A549 treated with ZK216348 at 1 μM for 4 hours (cell line): ENCODE measurements at places on chromosomes 13 and 19. TPM values are rescaled to one million over a fixed set of nuclear protein-coding genes. Genes with fewer than 3 reads are reported as not detected.

MED16 gene
- 11.8 to 23.9 TPM (median 23.1 TPM) in 5 replicates for total RNA-seq

SEMA6B gene
- 4.3 to 6.9 TPM (median 6.2 TPM) in 5 replicates for total RNA-seq

TMEM59L gene
- total RNA-seq: 5.8 to 6.2 TPM (median 6.0 TPM) in 5 replicates

COX7A1 gene
- total RNA-seq: not detected in 5 replicates

CLEC17A gene
- total RNA-seq: not detected in 5 replicates

COL4A2 gene
- 111 to 178 TPM (median 147 TPM) in 5 replicates for total RNA-seq

LILRA1 gene
- not detected in 5 replicates for total RNA-seq

CLC gene
- not detected in 5 replicates for total RNA-seq

ARL11 gene
- not detected in 5 replicates for total RNA-seq

ZNF497 gene
- total RNA-seq: 0.60 to 1.8 TPM (median 1.5 TPM) in 5 replicates

CLEC4M gene
- not detected in 5 replicates for total RNA-seq

PSG4 gene
- 0.22 to 2.0 TPM (median 0.50 TPM) in 5 replicates for total RNA-seq

ZNF699 gene
- total RNA-seq: 1.1 to 2.0 TPM (median 1.4 TPM) in 5 replicates

KCNN4 gene
- total RNA-seq: 37.9 to 63.2 TPM (median 55.9 TPM) in 5 replicates

CFAP97D2 gene
- not detected in 5 replicates for total RNA-seq

SMIM17 gene
- total RNA-seq: not detected in 5 replicates

TPGS1 gene
- total RNA-seq: 7.6 to 22.9 TPM (median 18.8 TPM) in 5 replicates

RB1 gene
- total RNA-seq: 13.6 to 16.6 TPM (median 14.3 TPM) in 5 replicates

FFAR2 gene
- not detected in 5 replicates for total RNA-seq

ADGRE2 gene
- total RNA-seq: 0.53 to 1.4 TPM (median 0.99 TPM) in 5 replicates

ONECUT3 gene
- total RNA-seq: not detected in 5 replicates

CYP4F8 gene
- total RNA-seq: not detected in 5 replicates

PLPPR3 gene
- total RNA-seq: 1.2 to 7.0 TPM (median 5.6 TPM) in 5 replicates

PDX1 gene
- 0.05 to 0.09 TPM in 2 of 5 replicates, not detected in the others for total RNA-seq

IGFL1 gene
- total RNA-seq: 1.3 to 3.8 TPM (median 2.4 TPM) in 5 replicates

SOHLH2 gene
- total RNA-seq: not detected in 5 replicates

FUT1 gene
- total RNA-seq: 0.04 to 0.08 TPM (median 0.05 TPM) in 4 of 5 replicates, not detected in the other

ZNF135 gene
- total RNA-seq: not detected in 5 replicates

ANKRD24 gene
- 0.16 to 0.34 TPM (median 0.31 TPM) in 5 replicates for total RNA-seq

GSX1 gene
- total RNA-seq: not detected in 5 replicates

APOE gene
- total RNA-seq: 9.7 to 22.0 TPM (median 15.3 TPM) in 5 replicates

COL4A1 gene
- 61.2 to 103 TPM (median 88.8 TPM) in 5 replicates for total RNA-seq

FUT3 gene
- total RNA-seq: 0.12 TPM in 1 of 5 replicates, not detected in the others

FGF21 gene
- not detected in 5 replicates for total RNA-seq

TSHZ3 gene
- 1.8 to 3.5 TPM (median 3.0 TPM) in 5 replicates for total RNA-seq

C19orf85 gene
- total RNA-seq: not detected in 5 replicates

CDADC1 gene
- total RNA-seq: 6.7 to 10.6 TPM (median 7.7 TPM) in 5 replicates

ZNF177 gene
- 0.30 to 0.74 TPM (median 0.62 TPM) in 5 replicates for total RNA-seq

MBD3L2 gene
- not detected in 5 replicates for total RNA-seq

ZNF490 gene
- total RNA-seq: 0.49 to 1.3 TPM (median 0.65 TPM) in 5 replicates

UBE2L5 gene
- not detected in 5 replicates for total RNA-seq

MBD3 gene
- 21.7 to 53.2 TPM (median 50.0 TPM) in 5 replicates for total RNA-seq

C1QTNF9B gene
- total RNA-seq: not detected in 5 replicates

KLK14 gene
- total RNA-seq: 0.20 to 0.68 TPM (median 0.28 TPM) in 5 replicates

ADAT3 gene
- 1.4 to 7.2 TPM (median 5.7 TPM) in 5 replicates for total RNA-seq

GZMM gene
- total RNA-seq: 0.28 to 0.63 TPM (median 0.43 TPM) in 4 of 5 replicates, not detected in the other

HSD11B1L gene
- total RNA-seq: 4.3 to 5.0 TPM (median 4.6 TPM) in 5 replicates

FFAR3 gene
- total RNA-seq: not detected in 5 replicates

PSG2 gene
- not detected in 5 replicates for total RNA-seq

KLF1 gene
- total RNA-seq: not detected in 5 replicates

CD33 gene
- total RNA-seq: 0.13 to 0.27 TPM in 2 of 5 replicates, not detected in the others

NLRP11 gene
- 0.05 to 0.06 TPM in 2 of 5 replicates, not detected in the others for total RNA-seq

PBX4 gene
- 1.6 to 1.8 TPM (median 1.7 TPM) in 5 replicates for total RNA-seq

ZNF613 gene
- 1.00 to 2.1 TPM (median 1.4 TPM) in 5 replicates for total RNA-seq
